Spleen (tissue), 13 donors: ENCODE measurements at places on chromosomes 7 and 10.

DNA sequence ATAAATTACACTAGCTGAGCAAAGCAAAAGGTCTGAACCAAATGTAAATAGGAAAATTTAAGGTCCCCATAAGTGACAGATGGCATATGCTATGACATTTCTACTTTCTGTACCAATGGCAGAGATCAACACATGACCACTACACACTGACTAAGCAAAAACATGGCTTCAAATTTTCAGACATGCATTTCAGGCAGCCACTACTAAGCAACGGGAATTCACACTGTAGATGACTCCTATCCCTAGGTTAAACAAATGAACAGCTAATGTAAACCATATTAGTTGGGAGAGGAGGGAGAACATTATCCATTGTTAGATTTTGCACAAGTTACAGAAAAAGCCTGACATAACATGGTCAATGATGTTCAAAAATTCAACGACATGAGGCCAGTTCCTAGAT is 11.4 kb upstream of the KIF20B start:
- no peak for DNase-seq

GRCh38 chr7:101790566-101791293 is 26.7 kb upstream of the CUX1 start:
- peak; percentile 59 for DNase-seq

GRCh38 chr7:154613811-154614210 is 389.1 kb downstream of the PAXIP1 start:
- no peak for DNase-seq

DNA sequence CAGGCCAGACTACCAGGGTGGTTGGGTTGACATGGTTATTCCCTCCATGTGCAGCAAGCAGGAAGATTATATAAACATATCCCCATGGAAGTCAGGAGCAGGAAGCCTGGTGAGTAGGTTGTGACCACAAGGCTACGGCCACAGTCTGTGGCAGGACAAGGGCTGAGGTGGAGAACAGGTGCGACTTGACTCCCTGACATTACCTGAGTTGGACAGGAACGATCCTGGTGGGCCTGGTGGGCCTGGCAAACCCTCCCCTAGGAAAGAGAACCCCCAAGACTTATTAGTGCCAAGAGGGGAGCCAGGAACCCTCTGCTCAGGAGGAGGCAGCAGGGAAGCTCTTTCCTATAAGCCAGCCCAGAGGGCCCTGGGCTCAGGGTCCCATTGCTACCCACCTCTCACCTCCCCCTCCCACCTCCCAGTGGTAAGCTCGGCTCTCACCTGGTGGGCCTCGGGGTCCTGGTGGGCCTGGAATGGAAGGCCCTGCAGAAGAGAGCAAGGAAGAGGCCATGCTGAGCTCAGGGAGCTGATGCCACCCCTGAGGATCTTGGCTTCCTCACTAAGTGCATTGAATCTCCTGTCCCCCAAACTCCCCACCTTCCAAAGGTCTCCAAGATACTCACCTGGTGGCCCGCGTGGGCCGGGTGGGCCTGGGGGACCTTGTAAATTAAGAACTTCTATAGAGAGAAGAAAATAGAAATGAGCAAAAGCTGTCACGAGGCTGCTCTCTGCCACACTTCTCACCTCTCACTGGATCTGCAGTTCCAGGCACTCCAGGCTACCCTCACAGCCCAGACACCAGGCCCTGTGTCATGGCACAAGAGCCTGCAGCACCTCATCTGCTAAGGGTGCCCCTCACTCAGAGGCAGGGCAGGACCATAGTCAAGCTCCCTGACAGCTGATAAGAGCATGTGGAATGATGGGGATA is 44.6 kb downstream of the COL17A1 start:
- DNase-seq, result no peak

DNA sequence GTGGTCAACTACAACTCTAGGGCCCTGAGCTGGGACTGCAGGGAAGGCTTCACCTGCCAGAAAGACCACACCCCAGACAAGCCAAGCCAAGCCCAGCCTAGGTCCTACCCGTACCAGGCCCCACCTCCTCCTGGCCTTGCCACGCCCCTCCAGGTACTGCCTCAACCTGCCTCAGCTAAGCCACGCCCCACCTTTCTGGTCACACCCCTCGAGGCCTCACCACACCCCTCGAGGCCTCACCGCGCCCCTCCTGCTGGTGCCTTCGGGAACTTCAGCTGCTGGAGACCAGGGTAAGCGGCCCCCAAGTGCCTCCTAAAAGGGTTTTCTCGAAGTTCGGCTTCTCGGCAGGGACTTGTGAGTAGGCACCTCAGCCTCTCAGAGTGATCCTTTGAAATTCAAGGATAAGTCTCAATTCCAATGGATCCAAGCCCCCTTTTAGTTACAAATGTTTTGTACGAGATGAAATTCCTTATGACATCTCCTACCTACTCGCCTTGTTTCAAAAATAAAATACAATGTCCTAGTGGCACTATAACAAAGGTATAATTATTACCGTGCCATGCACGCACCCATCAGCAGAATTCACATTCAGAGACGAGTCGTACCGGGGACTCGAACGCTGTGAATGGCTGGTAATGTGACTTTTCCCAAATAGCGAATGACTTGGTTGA is 171.2 kb downstream of the ARHGAP21 start:
- no peak for DNase-seq

- DNase-seq, result peak; percentile 95
These were observed 50.4 kb downstream of the DNAJB6 start for GRCh38 chr7:157386979-157387800.

DNA sequence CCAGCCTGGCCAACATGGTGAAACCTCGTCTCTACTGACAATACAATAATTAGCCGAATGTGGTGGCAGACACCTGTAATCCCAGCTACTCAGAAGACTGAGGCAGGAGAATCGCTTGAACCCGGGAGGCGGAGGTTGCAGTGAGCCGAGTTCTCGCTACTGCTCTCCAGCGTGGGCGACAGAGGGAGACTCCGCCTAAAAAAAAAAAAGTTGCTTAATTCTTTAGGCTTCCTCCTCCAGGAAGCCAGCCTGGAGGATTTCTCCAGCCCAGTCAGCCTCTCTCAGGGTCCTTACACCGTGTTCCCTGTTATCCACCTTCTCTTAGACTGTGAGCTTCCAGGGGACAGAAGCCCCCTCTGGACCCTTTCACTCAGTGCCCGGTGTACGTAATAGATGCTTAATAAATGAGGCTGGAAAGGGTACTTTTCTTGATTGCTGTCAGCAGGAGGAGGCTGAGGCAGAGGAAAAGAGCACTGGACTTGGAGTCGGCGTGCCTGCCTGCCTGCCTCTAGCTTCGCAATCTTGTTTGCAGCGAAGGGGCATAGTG is 16.4 kb upstream of the NODAL start:
- no peak for DNase-seq

- DNase-seq, result no peak
These were observed 35.5 kb downstream of the PFKP start for GRCh38 chr10:3102720-3103427.

GRCh38 chr7:2114052-2114451 is 118.7 kb downstream of the MAD1L1 start:
- no peak for DNase-seq

DNA sequence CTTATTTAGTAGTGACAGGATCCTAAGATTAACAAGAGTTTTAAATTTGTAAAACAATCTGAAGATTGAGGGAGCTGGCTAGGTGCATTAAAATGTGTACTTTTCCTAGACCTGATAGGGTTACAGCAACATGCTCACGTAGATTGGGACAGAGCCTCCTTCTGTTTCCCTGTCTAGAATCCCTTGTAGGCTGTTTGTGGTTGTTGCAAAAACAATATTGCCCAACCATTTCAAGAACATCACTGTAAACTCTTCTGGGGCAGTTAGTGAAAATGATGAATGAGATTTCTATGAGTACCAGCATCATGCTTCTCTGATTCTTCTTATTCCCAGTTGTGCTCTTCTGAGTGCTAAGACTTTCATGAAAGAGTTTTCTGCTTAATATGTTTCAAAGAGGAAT is 14.7 kb upstream of the CPED1 start:
- DNase-seq, result no peak

DNA sequence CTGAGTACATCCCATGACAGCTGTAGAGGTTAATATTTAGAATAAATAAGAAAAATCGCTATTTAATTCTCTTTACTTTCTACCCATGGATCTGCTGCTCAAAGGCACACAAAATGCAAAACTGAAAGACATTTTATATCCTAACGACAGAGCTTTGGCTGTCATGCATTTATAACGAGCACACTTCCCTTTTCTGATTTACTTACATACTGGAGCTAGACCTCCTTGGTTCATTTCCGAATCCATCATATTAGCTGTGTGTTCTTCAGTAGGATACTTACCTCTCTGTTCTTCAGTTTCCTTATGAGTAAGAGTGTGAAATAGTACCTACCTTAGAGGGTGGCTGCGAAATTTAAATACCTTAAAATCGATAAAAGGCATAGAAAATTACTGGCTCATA is 10.9 kb downstream of the CALCR start:
- no peak for DNase-seq

DNA sequence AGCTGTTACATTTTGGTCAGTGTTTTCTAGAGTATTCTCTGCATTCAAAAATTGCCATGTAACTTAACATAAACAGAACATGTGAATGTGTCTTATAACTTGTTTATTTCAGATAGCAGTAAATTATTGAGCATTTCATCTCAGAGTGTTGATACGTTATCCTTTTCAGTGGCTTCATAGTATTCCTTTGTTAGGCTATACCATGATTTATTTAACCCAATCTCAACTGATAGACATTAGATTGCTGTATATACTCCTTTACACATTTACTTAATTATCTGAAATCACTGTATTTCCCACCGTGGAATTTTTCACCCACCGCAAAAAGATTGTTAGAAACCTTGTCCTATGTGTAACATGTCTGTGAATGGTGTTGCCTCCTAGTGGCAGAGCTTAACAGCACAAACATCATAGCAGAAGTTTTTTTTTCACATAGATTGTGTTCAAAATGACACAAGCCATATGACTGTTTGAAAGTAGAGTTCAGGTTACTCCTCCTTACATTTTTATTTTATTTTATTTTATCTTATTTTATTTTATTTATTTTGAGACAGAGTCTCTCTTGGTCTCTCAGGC is 21.4 kb downstream of the SLF2 start:
- no peak for DNase-seq

DNA sequence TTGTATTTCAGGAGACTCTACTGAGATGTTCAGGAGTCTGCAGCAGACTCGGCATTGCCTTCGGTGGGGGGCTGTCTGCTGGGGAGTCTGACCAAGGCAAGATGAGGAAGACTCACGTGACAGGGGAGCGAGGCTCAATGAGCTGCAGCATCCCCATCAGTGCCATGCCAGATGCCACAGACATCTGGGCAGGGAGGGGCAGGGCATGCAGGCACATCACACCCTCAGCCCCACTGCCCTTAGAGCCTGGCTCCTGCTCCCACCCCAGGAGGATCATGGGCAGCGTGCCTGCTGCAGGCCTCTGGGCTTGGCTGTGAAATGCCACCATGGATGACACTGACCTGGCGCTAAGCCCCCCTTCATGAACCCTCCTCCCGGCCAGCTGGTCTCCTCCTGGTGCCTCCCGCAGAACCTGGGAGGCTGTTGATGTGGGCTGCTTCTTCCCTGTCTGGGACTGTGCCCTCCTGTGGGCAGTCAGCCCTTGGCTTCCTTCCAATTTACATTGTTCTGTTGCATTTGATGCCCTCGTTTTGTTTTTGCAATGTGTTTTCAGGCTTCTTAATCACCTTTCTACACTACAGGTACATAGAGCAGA is 235.0 kb downstream of the PAXIP1 start:
- no peak for DNase-seq

- DNase-seq, result no peak
These were observed 163.2 kb downstream of the ADAM12 start for GRCh38 chr10:126224967-126225671.

- no peak for DNase-seq
These were observed 1.5 kb downstream of the ITGB8 start for GRCh38 chr7:20331910-20332813.

DNA sequence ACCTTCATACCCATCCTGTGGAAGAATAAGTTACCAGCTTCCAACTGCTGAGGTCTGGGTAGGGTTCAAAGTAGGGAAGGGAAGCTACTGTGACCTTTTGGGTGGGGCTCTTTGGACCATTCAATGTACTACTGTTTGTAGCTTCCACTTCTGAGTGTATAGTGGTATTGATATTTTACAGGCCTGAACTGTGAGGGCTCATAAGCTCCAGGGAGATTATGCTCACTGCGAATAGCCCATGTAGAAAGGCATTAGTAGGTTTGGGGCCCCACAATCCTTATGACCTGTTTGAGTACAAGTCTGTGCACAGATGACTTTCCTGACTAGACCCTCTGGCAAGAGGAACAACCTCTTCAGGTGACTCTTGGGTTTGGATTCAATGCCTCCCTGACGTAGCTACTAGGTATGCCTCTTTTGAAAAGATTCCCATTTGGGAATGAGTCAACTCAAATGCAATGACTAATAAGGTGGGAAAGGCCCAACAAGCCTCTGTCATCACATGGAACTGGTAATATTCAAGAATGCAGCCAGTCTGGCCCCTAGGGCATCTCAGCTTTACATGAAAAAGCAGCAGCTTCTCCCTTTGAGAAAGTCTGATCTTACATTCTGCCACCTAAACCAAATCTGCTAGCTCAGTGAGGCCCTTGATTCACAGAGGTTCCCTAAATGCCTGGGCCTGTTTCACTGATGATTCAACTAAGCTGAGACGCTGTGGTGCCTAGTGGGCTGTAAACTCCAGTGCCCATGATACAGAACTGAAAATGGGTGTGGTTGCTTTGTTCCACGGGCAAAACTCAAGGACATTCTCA is 79.8 kb downstream of the ABI1 start:
- DNase-seq, result no peak

DNA sequence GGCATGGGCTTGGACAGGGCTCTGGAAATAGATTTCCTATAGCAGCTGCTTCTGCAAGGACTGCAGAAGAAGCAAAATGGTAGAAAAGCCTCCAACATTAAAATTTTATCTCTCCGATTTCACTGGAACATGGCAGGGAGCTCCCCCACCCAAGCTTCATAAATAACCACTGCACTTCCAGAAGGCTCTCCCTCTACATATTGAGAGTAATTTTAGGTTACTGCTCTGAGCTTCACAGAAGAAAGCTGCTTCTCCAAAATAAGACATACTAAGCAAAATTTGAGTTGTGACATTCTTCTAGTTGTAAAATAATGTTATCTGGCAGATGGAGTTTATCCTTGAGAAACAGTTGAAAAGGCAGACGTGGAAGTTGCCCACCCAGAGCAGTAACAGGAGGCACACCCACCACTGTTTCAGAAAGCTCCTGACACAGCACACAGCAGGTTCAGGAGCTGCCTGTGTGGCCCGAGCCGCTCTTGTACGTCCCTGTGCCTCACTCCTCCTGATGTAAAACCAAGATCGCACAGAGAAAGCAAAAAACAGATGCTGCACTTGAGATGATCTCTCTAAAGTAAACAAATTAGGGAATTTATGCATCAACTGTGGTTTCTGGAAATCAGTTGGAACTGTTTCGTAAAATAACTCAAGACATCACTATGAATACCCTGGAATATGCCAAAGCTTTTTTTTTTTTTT is 621.0 kb downstream of the PARD3 start:
- no peak for DNase-seq

DNA sequence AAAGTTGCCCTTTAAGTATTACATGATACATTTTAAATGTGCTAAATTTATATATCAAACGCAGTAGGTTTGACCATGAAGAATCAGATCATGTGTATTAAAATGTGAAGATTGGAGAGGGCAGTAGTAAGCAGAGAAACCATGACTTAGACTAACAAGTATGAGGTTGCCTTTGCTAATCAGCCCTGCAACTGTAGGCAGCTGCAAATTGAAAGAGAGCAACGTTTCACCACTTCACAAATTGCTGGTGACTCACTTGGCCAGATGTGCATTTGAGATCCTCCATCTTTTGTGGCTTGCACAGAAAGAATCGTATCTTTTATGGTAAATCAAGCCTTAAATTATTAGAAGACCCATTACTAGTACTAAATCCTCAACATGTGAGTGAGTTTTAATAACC is 10.1 kb upstream of the SEMA3A start:
- no peak for DNase-seq

GRCh38 chr7:101747879-101748345 is 69.5 kb upstream of the CUX1 start:
- DNase-seq, result no peak
